Activated CD4-positive, alpha-beta T cell treated with anti-CD3 and anti-CD28 coated beads for 48 hours (primary cell): ENCODE measurements at places on chromosomes 5 and 9.

- DNase-seq: no peak
Observed at GRCh38 chr5:54988218-54988617, 2.8 kb upstream of the ESM1 start.

GRCh38 chr9:110969971-110970386 lies 68.3 kb downstream of the LPAR1 start:
- DNase-seq: no peak

- no peak for DNase-seq
Observed at GRCh38 chr9:119257592-119257991, 111.6 kb downstream of the BRINP1 start.

GRCh38 chr5:89445106-89445745 lies 562.2 kb upstream of the MEF2C start:
- no peak for DNase-seq

DNA sequence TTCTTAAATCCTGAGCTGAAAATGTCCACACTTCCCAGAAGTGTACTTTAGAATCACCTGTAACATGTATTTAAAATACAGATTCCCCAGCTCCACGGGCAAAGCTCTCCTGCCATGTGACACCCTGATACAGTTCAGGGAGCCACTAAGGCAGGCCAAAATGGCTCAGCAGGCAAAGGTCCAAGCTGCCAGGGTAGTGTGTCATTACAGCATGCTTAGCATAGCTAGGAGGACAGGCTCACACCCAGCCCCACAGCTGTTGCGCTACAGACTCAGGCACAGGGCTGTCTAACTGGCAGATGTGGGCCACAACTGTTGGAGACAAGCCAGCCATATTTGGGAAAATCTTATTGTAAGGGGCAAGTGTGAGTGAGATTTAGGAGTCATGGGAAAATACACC lies 73.0 kb downstream of the C9orf85 start:
- DNase-seq: no peak

- DNase-seq: no peak
Observed at GRCh38 chr9:136292591-136293448, 11.1 kb downstream of the CCDC187 start.

- DNase-seq: no peak
Observed at GRCh38 chr5:147509041-147509709, 693 bp downstream of the DPYSL3 start.

DNA sequence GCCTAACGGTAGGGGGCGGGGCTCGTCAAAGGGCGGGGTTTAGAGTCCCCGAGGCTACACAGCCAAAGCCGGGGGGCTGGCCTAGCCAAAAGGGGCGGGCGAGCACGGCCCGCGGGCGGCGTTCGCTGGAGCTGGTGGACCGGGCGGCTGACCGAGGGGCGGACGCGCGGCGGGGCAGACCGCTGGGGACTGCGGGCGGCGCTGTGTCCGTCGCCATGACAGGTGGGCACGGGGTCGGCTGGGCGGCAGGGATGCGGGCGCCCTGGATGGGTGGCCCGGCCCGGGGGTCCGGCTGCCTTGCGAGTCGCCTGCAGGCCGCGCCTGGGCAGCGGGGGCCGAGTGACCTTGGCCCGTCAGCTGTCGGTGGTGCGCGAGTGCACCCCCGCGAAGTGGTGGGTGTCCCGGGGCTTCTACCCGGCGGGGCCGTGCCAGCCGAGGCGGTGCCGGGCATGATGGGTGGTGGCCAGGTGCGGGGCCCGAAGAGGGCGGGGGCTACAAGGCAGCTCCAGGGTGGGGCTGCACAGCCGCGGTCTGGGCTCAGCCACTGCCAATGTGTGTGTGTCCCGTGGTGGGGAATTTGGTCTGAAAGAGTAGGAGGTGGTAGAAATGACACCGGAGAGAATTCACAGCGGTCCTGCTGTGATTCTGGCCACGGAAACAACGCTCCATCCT lies at the start of gene CARD19:
Gene CARD19, plus strand, starts transcription at position 87 of the 672 bp plus-strand sequence. Its CDS starts 129 bp downstream, at position 216.
- peak; percentile 54 for DNase-seq

DNA sequence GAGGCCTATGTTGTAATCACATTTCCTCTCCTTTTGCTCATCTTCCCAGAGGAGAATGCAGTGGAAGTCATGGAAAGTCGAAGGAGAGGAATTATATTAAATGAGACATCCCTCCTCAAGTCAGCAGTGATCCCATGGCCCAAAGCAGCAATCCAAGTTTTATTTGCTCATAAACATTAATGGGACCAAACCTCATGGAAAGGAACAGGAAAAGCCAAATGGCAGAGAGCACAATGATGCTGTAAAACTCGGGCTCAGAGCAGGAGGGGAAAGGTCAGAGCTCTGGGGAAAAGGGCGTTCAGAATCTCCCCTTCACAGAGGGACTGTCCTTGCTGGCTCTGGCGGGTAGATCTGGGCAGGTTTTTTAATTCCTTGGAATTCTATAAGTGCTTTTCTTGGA lies 175.8 kb downstream of the C5orf15 start:
- DNase-seq: no peak

GRCh38 chr5:181181650-181182565 lies 23.1 kb downstream of the TRIM7 start:
- peak; percentile 65 for DNase-seq

DNA sequence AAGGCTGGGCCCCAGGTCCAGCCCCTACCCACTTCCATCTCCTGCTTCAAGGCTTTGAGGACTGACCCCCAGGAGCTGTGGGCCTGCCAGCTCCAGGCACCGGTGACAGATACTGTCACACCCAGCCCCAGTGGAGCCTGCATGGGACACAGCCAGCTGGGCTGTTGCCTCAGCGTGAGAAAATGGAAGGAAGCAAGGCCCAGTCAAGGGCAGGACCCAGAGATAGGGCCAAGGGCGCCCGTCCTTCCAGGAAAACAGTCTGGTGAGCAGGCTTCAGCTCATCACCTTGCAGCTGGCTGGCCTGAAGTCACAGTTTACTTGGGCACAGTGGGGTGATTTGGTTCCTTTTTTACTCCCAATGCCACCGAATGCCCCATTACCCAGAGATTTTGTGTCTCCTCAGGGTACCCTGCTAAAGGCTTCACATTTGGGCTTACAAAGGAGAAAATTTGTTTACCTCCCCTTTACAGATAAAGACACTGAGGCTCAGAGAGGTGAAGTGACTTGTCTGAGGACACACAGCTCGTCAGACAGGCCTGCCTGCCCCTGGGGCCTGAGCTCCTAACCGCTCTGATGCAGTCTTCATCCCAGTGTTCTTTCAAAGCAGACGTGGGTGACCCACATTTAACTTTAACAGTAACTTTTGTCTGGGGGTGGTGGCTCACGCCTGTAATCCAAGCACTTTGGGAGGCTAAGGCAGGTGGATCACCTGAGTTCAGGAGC lies 21.5 kb upstream of the WDR38 start:
- no peak for DNase-seq

GRCh38 chr5:36457511-36458270 lies 148.7 kb upstream of the SLC1A3 start:
- DNase-seq: no peak

DNA sequence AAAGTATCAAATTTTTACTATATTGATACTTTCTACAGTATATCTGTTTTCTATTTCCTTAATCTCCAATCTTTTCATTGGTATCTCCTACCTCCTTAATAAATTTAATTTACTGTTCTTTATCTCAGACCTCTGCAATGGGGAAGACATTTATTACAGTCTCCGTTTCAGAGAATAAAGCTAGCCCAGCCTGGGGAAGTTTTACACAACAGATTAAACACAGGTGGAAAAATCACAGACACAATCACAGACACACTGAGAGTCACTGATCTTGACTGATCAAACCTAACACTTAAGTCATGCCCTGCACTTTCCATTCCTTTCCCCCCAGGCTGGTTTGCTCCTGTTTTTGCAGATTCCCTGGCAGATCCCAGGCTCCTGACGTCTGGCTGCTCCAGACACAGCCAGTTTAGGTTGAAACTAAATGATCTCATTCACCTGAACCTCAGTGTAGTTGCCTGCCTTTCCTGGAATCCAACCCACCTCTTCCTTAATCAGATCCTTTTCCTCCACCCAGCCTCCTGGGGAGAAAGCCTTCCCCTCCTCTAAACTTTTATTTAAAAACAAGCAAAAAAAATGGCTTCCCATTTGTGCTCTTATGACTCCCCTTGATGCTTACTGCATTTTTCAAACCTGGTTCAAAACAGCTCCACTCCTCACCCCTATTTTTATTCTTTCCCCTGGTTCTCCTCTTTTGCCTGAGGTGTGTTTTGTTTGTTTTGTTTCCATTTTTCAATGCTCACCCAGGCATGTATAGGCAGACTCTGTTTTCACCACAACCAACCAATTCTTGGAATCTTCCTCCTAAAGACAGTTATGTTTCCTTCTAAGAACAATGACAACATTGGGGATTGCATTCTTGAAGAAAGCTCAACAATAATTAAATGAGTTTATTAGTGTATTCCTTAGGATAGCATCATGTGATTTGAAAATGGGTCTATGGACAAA lies 29.5 kb upstream of the OSMR start:
- DNase-seq: no peak

- no peak for DNase-seq
Observed at GRCh38 chr9:86046071-86046636, 53.2 kb downstream of the GOLM1 start.

DNA sequence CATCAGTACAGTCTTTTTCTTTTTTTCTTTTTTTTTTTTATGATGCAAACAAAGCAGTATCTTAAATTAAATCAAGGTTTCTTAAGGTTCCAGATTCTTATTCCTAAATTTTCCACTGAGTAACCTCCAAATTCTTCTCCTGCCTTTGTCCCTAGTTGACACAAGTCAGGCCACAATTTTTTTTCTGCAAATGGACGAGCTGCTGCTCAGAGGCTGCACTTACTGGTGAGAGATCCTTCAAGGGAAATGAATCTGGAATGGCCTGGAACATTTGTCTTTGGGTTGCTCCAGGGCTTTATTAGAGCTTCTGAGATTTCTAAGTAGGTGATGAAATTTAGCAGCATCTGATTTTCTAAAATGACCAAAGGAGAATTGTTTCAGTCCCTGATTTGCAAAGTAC lies 39.3 kb downstream of the PIK3R1 start:
- no peak for DNase-seq

GRCh38 chr5:170021506-170021905 lies 41.2 kb upstream of the INSYN2B start:
- DNase-seq: no peak

- no peak for DNase-seq
Observed at GRCh38 chr9:12516573-12516972, 176.6 kb upstream of the TYRP1 start.

DNA sequence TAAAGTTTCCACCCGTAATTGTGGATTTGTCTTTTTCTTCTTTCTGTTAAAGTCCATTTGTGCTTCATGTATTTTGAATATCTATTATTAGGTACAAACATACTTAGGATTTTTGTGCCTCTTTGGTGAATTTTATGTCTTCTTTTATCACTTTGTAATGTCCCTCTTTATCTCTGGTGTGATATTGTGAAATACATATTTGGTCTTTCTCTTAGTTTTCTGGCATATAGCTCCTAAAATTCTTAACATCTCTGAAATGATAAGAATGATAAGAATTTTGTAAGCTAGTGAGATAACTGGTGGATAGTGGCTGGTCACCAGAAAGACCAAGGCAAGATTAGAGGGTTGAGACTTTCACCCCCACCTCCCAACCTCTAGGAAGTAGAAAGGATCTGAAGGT lies 111.1 kb downstream of the KCTD16 start:
- no peak for DNase-seq

GRCh38 chr9:77729177-77729576 lies 81.1 kb upstream of the GNA14 start:
- DNase-seq: no peak

GRCh38 chr5:43190755-43191603 lies 1.0 kb upstream of the NIM1K start:
- no peak for DNase-seq

DNA sequence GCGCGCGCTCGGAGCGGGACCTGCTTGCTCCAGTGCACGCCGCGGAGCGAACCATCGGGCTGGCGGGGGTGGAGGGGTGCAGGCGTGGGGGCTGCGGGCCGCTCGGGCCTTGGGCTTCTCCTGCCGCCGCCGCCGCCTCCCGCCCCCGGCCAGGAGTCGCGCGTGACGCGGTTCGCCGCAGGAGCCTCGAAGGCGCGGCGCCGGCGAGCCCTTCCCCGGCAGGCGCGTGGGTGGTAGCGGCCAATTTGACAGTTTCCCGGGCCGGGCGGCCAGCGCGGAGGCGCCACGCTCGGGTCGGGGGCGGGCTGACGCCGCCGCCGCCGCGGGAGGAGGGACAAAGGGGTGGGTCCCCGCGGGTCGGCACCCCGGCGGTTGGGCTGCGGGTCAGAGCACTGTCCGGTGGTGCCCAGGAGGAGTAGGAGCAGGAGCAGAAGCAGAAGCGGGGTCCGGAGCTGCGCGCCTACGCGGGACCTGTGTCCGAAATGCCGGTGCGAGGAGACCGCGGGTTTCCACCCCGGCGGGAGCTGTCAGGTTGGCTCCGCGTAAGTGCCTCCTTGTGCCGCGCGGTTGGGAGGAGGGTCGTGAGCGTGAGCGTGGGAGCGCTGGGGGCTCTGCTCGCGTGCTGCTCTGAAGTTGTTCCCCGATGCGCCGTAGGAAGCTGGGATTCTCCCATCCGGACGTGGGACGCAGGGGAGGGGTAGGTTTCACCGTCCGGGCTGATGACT lies at the start of gene TJP2:
Gene TJP2, plus strand, starts transcription at position 387 of the 725 bp plus-strand sequence. Its CDS starts 96 bp downstream, at position 483.
- peak; percentile 57 for DNase-seq

DNA sequence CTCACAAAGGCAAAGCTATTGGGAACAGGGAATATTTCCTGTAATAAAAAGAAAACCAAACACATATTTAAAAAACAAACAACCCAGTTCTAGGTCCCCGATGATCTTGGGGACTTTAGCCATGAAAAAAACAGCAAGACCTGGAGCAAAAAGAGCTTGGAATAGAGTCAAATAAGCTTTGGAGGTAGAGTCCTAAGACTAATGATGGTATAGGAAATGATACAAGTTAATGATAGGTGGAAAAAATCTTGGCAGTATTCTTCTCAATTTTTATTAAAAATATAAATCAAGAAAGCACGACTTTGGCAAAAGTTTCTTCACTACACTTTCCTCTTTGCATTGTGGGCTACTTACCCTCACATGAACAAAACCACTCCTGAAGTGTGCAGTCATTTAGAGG lies 481.5 kb downstream of the EBF1 start:
- DNase-seq: no peak

DNA sequence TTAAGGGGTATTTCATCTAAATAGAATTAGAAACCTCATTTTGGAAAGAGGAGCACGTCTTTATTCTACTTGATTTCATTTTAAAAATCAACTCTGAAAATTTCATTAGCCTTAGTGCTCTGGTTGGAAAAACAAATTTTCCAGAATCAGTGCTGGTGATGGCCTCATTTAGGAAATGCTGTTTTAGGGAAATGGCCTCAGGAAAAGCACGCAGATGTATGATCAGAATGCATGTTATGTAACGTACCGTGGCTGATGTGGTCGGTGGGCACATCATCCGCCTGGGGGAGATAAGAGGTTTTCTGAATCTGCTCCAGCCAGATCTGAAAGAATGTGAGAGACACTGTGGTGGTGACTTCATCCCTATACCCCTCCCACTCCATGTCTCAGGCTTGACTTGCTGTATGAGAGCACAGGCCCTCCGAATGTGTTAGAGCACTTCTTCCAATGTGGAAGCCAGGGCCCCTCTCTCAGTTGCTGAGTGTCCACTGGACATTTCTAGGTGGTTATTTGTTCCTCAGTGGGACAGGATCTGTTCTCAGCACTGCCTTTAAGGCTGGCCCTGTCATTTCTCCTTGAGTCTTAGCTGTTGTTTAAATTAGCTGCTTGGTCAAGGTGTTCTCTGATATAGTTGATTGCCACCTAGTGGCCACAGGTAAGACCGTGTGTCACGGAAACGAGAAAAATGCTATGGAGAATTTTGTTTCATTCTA lies 96.5 kb downstream of the ARHGAP26 start:
- DNase-seq: peak; percentile 47

- DNase-seq: no peak
Observed at GRCh38 chr5:54177058-54177457, 133.3 kb downstream of the ARL15 start.

GRCh38 chr5:75654693-75655295 lies 43.5 kb downstream of the ANKDD1B start:
- no peak for DNase-seq
